ENCODE measurements at places on chromosomes 2 and 18.

GRCh38 chr2:208794288-208794975 is 387.8 kb downstream of the PTH2R start:
- no peaks in the 10 kb centered on the region for H3K4me1 ChIP-seq
- no peaks in the 10 kb centered on the region for H3K36me3 ChIP-seq
- no peaks in the 10 kb centered on the region for H3K27me3 ChIP-seq
- no peak for DNase-seq
- no peak overlapping the region for H3K27ac ChIP-seq

DNA sequence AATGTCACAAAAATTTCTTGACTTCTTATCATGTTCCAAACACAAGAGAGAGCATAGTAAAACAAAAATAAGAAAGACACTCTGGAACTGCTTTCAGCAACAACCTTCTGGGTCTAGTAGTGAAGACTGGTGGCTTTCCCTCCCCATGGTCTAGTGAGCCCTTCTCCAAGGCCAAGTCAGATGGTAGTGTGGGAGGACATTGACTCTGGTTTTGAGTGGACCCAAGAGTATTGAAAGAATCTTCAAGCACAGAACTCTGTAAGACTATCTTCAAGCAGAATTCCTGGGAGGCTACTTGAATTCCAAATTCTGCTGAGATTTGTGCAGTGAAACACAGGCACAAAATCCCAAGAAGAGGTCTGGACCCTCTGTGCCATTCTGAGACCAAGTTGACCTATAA is 21.1 kb downstream of the ANTXR1 start:
- no peak overlapping the region for H3K4me3 ChIP-seq
- H3K27ac ChIP-seq = no peak overlapping the region
- H3K27me3 ChIP-seq = no peaks in the 10 kb centered on the region
- no peaks in the 10 kb centered on the region for H3K36me3 ChIP-seq

- no peak for DNase-seq
- H3K36me3 ChIP-seq = no peaks in the 10 kb centered on the region
- H3K27ac ChIP-seq = no peak overlapping the region
- H3K4me1 ChIP-seq = no peaks in the 10 kb centered on the region
- H3K4me3 ChIP-seq = no peak overlapping the region
Observed at GRCh38 chr2:215388002-215388728, 47.7 kb downstream of the FN1 start.

- no peak overlapping the region for H3K4me3 ChIP-seq
- no peaks in the 10 kb centered on the region for H3K27me3 ChIP-seq
- no peak for DNase-seq
Observed at GRCh38 chr2:96403481-96403880, 67.9 kb downstream of the NCAPH start.

- no peaks in the 10 kb centered on the region for H3K4me1 ChIP-seq
- no peak for DNase-seq
- no peaks in the 10 kb centered on the region for H3K36me3 ChIP-seq
- H3K27ac ChIP-seq = no peak overlapping the region
Observed at GRCh38 chr2:231751042-231751815, 29.9 kb downstream of the PDE6D start.

Data from ovary (tissue), 10 donors.